ENCODE measurements at places on chromosomes 2 and 18.

- H3K36me3 ChIP-seq: no peaks in the 10 kb centered on the region
- no peak for DNase-seq
- H3K4me1 ChIP-seq: peaks cover 36% of the 10 kb centered on the region
- no peak overlapping the region for H3K27ac ChIP-seq
Measured at GRCh38 chr2:20211860-20212458, 13.0 kb downstream of the SDC1 start.

GRCh38 chr2:234138836-234139235 is 88.3 kb downstream of the SPP2 start:
- H3K4me1 ChIP-seq: peaks cover 15% of the 10 kb centered on the region
- H3K27me3 ChIP-seq: no peaks in the 10 kb centered on the region
- no peak overlapping the region for H3K27ac ChIP-seq
- H3K36me3 ChIP-seq: no peaks in the 10 kb centered on the region

DNA sequence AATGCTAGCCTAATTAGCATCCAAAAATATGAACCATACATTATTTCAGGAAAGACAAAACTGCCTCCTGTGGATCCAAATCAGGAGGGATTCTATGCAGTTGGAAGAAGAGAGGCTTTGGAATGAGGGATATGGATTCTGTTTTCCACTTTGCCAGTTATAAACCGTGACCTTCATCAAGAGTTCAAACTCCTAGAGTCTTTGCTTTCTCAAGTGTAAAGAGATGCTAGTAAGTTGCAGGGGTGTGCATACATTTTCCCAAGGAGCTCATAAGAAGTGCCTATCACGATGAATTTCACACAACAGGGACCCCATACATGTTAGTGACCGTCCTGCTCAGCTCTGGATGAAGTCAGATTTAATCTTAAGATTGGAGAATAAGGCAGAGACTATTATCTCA is 542.5 kb downstream of the SOX11 start:
- no peak overlapping the region for H3K27ac ChIP-seq
- DNase-seq: no peak
- H3K36me3 ChIP-seq: peaks cover 7% of the 10 kb centered on the region
- H3K4me3 ChIP-seq: no peak overlapping the region
- peaks cover 34% of the 10 kb centered on the region for H3K4me1 ChIP-seq

- no peak overlapping the region for H3K27ac ChIP-seq
- peaks cover 1% of the 10 kb centered on the region for H3K4me1 ChIP-seq
- no peaks in the 10 kb centered on the region for H3K36me3 ChIP-seq
- no peak for DNase-seq
Measured at GRCh38 chr2:8278709-8279354, 403.0 kb upstream of the ID2 start.

DNA sequence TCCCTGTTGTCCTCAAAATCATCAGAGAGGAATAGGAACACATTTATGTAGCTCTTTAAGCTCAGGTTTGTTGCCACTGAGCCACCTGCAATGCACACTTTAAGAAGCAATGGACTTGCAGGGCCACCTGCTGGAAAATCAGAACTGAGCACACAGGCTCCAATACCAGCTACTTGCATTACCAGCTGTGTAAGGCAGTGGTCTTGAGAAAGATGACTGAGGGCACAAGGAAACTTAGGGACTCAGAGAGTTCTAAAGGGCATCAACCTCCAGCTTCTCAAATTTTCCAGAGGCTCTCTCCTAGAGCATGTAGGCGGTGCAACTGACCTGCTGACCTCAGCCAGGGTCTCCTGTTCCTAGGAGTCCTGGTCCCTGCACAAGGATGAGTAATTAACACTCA is 2.5 kb upstream of the CNDP2 start:
- H3K27me3 ChIP-seq: peaks cover 4% of the 10 kb centered on the region
- peak overlapping the region; percentile 77 for H3K4me3 ChIP-seq
- no peak overlapping the region for H3K27ac ChIP-seq
- DNase-seq: no peak
- H3K36me3 ChIP-seq: no peaks in the 10 kb centered on the region
- H3K4me1 ChIP-seq: peaks cover 29% of the 10 kb centered on the region

DNA sequence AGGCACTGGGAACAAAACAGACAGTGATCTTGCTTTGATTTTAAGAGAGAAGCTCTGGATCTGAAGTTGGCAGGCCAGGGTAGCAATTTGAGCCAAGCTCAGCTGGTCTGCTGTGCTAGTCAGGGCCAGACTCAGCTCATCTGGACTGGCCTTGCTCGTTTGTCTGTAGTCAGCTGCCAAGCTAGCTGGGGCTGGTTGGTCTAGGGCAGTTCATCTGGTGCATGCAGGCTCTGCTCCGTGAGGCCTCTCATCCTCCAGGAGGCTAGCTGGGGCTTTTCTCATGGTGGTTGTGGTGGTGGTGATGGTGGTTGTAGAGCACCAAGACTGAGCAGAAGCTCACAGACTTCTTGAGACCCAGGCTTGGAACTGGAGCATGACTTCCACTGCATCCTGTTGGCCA is 10.3 kb downstream of the FBLN7 start:
- no peaks in the 10 kb centered on the region for H3K27me3 ChIP-seq
- H3K4me1 ChIP-seq: peaks cover 51% of the 10 kb centered on the region
- no peak overlapping the region for H3K4me3 ChIP-seq
- no peak overlapping the region for H3K27ac ChIP-seq
- H3K36me3 ChIP-seq: peaks cover 10% of the 10 kb centered on the region
- DNase-seq: no peak

DNA sequence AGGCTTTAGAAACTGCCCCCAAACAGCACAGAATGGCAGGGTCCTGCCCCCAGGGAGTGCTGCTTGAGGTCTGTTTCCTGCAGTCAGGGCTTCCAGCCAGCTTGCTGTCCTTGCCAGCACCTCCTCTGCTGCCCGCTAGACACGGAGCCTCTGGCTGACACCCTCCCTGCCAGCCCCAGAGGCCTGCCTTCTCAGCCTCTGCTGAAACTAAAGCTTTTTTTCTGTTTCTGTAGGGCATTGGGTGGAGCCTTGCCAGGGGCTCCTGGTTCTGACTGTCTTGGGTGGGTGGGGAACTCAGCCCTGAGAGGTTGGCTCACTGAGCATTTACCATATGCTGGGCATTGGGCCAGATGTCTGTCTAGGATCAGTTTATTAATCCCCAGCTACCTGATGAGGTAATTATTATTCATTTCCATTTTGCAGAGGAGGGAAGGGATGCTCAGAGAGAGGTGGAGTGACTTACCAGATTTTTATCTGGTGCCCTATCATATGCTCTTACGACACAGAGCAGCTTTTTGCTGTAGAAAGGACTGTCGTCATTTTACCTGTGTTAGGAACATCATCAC is 35.4 kb downstream of the INPP4A start:
- H3K36me3 ChIP-seq: no peaks in the 10 kb centered on the region
- DNase-seq: no peak
- H3K27me3 ChIP-seq: no peaks in the 10 kb centered on the region
- no peak overlapping the region for H3K27ac ChIP-seq
- peaks cover 10% of the 10 kb centered on the region for H3K4me1 ChIP-seq

DNA sequence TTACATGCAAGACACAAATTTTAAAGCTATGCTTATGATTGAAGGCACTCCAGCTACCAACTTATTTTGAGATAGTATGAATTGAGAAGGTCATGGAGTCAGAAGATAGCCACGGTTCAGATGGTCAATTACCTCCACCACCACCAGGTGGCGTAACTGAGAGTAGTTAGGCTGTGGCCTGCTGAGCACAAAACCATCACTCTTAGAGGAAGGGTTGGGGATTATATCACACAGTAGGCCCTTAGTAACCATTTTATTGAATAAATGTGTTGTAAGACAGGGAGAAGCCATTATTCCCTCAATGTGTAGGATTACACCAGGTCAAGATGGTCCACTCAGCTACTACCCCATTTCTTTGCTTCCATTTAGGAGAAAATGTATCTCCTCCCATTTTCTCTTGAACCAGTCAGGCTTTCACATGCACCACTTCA is 18.8 kb downstream of the KLHL41 start:
- peaks cover 7% of the 10 kb centered on the region for H3K36me3 ChIP-seq
- peaks cover 14% of the 10 kb centered on the region for H3K4me1 ChIP-seq
- no peak overlapping the region for H3K4me3 ChIP-seq
- DNase-seq: peak; percentile 74
- no peak overlapping the region for H3K27ac ChIP-seq

DNA sequence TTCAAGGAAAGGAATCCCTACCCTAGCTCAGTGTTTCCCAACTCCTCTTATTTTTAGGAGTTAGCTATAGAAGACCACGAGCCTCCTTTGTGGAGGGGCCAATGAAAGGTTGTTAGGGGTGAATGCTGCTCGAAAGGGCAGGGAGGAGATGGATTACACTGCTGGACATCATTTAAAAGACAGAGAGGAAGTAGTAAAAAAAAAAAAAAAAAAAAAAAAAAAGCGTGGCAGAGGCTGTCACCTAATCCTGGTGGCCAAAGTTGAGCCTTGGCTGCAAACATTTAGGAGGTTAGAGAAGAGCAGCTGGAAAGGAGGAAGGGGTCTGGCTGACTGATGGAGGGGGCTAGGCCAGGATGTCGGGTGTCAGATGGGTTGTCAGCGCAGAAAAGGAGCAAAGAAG is 139.0 kb upstream of the KLF7 start:
- H3K27me3 ChIP-seq: no peaks in the 10 kb centered on the region
- no peak overlapping the region for H3K4me3 ChIP-seq
- H3K4me1 ChIP-seq: no peaks in the 10 kb centered on the region

DNA sequence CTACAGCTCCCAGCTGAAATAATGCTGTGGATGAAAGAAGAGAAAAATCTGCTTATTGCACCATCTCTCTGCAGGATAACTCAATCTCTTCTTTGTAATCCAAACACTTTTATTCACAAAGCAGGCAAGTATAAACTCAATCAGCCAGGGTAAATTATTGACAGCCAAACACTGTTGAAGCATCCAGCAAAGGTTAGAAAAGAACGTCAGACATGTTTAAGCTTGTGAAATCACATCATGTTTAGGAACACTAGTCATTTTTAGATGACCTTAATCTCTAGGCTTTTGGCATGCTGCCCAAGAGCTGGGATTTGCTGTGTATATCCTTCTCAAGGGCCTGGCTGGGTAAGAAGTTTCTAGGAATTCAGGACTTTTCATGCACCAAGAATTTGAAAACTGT is 1148.1 kb upstream of the FANCL start:
- H3K27me3 ChIP-seq: no peaks in the 10 kb centered on the region
- no peaks in the 10 kb centered on the region for H3K36me3 ChIP-seq
- H3K4me3 ChIP-seq: no peak overlapping the region
- no peak overlapping the region for H3K27ac ChIP-seq
- no peaks in the 10 kb centered on the region for H3K4me1 ChIP-seq

DNA sequence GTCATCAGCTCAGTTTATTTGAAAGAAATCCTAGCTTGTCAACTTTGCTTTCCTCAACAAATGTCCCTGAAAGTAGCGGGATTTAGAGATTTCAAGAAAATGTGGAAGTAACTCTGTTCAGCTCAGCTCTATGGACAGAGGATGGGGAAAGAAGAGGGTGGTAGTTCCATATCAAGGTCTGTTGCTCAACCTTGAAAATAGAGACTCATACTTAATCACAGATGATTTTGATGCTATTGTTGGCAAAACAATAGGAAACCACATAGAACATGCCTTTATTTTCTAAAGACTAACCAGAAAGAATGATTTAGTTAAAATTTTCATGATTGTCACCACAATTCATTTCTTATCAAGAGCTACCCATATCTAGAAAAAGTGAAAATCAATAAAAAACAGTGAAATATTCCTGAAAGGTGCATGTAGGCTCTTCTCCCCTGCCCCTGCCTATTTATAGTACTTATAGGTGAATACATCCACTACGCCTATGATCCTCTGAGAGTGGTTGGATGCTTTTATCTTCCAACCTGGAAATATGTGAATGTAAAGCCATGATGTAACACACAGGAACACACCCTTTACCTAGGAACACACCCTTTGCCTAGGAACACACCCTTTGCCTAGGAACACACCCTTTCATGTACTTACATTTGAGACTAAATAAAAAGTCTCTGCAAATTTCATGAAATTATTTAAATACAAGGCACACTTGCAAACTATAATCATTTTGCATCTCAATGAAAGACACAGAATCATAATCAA is 65.8 kb downstream of the ETAA1 start:
- no peak overlapping the region for H3K27ac ChIP-seq
- H3K4me3 ChIP-seq: no peak overlapping the region
- no peaks in the 10 kb centered on the region for H3K36me3 ChIP-seq
- H3K4me1 ChIP-seq: peaks cover 24% of the 10 kb centered on the region
- no peak for DNase-seq

DNA sequence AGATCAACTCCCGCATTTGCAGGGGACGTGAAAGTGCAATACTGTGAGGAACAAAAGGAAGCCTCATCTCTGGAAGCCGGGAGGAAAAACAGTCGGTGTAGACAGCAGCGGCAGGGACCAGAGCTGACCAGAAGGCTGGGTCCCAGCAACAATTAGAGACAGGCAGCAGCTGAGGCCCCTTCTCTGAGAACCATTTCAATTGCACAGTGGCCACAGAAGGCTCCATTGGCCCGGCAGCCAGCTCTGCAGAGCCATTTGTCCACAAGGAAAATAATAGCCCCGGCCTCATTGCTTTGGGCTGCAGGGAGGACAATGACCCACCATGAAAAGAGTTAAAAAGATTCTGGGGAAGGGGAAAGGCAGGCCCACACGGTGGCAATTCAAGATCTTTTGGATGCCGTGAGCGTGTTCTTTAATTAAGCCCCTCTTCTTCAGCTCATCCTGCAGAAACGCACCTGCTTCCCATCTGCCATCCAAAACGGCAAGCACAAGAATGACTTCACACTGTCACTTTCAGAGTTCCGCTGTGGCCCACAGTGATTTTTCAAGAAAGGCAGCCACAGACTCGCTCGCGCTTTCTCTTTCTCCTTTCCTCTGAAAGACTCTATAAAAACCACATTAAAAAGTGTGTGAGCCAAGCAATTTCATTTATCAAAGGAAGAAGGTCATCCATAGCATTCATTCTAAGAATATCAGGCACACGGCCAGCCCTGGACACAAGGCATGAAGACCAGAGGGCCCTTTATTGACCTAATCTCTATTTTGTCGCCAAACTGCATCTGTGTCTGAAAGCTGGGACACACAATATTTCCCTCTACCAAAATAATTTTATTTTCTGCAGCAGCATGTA is 293.6 kb downstream of the SOX11 start:
- H3K4me1 ChIP-seq: peaks cover 69% of the 10 kb centered on the region
- H3K4me3 ChIP-seq: peak overlapping the region; percentile 81
- DNase-seq: no peak
- H3K36me3 ChIP-seq: no peaks in the 10 kb centered on the region

- no peak overlapping the region for H3K4me3 ChIP-seq
- H3K4me1 ChIP-seq: no peaks in the 10 kb centered on the region
- no peak overlapping the region for H3K27ac ChIP-seq
Measured at GRCh38 chr2:69201259-69201658, 185.8 kb downstream of the GFPT1 start.
